H4 (cell line): ENCODE measurements at places on chromosomes 16 and 17.

DNA sequence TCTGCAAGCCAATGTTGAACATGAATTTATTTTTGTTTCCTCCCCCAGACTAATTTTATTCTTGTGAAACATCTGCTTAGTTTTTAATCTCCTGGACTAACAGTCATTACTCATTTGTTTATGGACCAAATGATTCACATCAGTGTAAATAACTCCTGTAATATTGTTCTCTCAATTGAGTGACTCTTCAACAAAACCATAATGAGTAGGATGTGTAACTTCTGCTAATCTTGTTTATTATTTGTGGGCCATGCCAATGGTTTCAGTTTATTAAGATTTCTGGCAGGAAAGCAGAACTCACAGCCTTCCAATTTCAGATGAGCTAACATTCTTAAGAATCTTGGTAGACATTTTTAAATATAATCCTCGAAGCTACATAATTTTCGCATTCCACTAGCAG is 1216.3 kb upstream of the GOT2 start:
- peak; percentile 35 for DNase-seq

- peak; percentile 30 for DNase-seq
Measured at GRCh38 chr17:49360796-49361128, 1.3 kb downstream of the ZNF652 start.

DNA sequence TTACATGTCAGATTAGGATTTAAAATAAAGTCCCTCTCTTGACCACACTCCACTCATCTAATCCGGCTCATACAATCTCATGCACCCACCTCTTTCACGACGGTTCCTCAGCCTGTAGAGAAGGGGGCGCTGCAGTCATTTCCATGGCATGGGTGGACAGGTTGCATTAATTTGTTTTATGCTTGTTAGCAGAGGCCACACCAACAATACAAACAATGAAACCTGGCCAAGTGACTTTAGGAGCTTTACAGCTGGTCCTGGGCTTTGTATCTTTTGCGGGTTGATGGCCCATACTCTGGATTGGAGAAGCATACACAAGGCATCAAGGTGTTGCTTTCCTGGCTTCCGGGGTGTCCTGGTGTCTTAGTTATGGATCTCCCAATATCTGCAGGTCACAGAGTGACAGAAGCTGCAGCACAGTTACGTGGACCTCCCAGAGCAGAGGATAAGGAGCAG is 9.7 kb upstream of the SNF8 start:
- DNase-seq = no peak

GRCh38 chr17:76147211-76148014 is 6.4 kb upstream of the FOXJ1 start:
- DNase-seq = no peak

- DNase-seq = no peak
Measured at GRCh38 chr16:77376358-77376757, 58.5 kb downstream of the ADAMTS18 start.

DNA sequence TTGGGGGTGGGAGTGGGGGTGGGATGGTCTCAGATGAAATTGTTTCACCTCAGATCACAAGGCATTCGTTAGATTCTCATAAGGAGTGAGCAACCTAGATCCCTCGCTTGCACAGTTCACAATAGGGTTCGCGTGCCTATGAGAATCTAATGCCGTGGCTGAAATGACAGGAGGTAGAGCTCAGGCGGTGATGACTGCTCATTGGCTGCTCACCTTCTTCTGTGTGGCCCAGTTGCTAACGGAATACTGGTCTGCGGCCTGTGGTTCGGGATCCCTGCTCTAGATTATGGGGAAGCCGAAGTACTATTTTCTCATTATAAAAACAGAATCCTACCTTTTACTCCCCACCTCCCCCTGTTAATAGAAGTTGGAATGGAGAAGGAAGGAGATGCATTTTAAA is 18.9 kb downstream of the CLTC start:
- no peak for DNase-seq

- DNase-seq = no peak
Measured at GRCh38 chr17:56119936-56120335, 33.3 kb upstream of the ANKFN1 start.
